Neural crest cell (in vitro differentiated cells): ENCODE measurements at places on chromosomes 4 and X.

DNA sequence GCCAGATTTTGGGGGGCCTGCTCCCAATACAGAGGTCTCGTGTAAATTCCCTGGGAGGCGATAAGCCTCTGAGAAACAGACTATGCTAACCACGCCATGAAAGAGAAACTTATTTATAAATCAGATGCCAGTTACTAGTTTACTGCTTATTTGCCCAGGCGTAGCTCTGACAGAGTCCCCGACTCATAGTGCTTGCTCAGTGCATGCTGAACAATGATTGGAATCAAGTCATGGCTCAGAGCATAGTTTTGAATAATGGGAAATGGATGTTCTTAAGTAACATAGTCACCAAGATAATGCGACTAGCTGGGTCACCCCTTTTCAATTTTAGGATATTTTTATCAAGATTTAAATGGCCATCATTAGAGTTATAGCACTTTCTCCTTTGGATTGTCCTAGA lies 39.9 kb downstream of the HTT start:
- no peak for DNase-seq

DNA sequence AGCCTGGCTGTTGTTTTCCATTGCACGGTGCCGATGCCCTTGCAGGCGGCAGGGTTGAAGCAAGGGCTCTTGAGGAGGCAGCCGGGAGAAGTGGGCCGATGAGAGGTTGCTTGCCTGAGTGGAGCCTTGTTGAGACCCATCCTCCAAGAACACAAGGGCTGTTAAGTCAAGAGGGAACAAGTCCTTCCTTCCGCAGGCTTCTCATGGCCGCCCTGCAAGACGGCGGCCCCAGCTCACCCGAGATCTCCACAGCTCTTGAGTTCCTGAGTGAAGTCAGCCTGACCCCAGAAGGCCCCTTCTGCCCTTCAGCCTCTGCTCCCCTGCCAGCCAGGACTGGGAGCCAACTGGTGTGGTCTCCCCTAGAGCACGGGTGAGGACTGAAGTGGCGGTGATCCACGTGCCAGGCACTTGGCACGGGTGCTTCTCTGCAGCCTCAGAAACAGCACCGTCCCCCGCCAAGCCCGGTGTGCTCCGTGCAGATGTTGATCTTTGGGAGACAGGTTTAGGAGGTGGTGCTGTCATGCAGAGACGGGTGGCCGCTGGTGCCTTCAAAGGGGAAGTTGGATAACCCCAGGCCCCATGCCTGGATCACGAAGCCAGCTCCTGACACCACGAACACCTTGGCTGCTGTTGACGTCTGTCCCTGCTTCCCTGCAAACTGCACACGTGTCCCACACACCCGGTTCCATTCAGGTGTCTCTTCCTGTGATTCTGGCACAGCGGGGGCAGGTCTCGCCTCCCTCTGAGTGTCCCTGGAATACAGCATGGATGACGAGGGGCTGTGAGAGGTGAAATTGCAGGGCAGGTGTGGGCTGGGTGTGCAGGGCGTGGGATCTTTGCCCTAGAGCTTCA lies 164.4 kb upstream of the PSAPL1 start:
- no peak for DNase-seq

DNA sequence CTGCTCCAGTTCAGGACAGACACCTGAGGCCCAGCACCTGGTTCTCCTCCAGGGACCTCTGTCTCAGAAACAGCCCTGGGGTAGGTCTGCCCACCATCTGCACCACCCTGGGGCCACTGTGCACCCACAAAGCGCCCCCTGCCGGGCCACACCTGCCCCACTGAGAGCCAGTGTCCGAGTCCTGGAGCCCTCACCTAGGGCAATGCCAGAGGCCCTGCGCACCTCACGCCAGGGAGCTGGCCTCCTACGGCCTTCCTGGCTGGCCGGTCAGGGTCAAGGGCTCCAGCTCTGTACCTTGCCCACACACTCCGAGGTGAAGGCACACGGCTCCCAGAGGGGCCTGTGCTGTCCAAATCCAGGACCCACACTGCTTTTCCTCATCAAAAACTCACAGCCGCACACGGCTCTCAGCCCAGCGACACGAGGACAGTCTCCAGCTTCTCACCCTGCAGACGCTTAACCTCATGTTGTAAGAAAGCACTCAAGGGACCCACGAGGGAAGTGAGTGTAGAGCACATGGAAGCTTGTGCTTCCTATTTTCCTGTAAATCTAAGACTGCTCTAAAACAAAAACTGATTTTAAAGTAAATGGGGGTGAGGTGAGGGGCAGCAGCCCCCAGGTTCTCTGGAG lies 5.4 kb downstream of the CTBP1 start:
- no peak for DNase-seq

- DNase-seq = no peak
Measured at GRCh38 chrX:44744799-44745198, 99.0 kb upstream of the DUSP21 start.

DNA sequence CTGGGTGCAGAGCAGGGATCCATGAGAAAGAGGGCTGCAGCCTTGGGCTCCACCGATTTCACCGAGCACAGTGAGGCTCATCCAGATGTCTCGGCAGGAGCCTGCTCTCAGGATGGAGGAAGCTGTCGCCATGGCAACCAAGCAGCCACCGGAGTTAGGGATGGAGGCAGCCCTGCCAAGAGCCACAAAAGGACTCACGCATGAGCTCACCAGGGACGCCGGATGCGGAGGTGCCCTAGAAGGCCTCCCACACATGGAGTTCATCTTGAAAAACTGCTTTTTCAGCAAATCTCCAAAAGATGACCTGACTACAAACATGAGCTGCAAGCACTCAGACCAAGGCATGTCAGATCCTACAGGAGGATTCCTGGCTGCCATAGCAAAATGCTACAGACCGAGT lies 90.7 kb downstream of the WFS1 start:
- DNase-seq = peak; percentile 39

DNA sequence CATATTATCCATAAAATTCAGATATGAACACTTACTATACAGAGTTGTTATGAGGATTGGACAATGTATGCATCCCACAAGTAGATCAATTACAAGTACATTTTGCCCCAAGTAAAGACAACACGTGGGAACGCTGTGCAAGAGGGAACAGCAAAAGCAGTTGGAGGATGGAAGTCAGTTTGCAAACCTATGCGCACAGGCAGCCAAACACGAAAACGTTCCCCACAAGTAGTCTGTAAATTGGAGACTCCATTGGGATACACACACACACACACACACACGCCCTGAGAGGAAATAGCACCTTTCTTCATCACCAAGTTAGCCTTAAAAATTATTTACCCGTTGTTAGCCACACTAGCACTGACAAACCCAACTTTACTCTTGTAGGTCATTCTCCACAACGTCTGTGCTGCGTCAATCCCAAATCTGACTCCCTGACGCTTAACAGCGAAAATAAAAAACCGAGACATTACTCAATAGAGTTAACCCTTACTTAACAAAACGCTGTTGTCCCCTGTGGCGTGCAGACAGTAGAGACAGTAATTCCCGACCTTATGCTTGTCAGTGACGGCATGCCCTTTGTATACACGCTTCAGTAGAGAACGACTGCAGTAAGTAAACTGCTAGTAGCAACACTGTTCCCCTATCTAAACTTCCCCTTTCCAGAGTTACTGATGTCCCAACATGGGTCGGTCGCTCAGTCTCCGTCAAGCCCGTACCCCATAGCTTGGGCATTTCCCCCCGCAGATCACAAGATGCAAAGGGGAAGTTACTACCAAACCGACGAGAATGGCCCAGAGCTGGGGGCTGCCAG lies 730 bp downstream of the MANBA start:
- no peak for DNase-seq

GRCh38 chr4:153344131-153345011 lies at the start of gene MND1:
MND1 (plus strand) TSS chr4:153344688; CDS start chr4:153344738, 50 bp downstream.
- peak; percentile 95 for DNase-seq

- no peak for DNase-seq
Measured at GRCh38 chr4:94933799-94934198, 176.0 kb downstream of the BMPR1B start.

DNA sequence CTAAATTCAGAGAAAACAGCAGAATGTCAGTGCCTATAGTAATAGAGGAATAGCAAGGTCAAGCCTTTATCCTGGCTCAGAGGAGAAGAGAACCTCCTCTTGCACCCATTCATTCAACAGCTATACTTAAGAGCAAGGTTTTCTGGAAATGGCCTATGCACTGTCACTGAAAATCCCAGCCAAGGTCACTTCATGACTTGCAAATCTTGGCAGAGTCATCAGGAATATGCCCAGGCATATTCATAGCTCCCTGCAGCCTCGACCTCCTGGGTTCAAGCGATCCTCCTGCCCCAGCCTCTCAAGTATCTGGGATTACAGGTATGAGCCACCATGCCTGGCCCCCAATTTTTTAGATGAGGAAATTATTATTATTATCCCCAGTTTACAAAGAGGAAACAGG lies 35.8 kb upstream of the NOCT start:
- no peak for DNase-seq

DNA sequence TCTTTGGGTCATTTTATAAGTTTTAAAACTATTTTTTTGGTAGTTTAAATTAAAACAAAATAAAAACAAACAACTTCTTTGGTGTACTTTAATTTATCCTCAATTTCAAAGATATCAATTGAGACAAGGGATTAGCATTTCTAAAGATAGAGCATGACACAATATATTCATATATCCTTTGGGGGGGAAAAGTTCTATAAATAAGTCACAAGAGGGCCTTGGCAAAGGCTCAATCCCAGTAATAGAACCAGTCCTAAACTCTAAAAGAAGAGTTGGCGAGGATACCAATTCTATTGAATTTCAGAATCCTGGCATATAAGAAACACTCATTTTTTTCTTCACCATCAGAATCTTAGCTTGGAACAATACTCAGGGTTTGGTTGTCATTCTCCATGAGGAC lies 89.7 kb downstream of the COL4A6 start:
- DNase-seq = no peak

- DNase-seq = no peak
Measured at GRCh38 chr4:10981576-10981975, 297.0 kb upstream of the CLNK start.

- DNase-seq = no peak
Measured at GRCh38 chr4:86497980-86498862, 95.9 kb upstream of the PTPN13 start.

DNA sequence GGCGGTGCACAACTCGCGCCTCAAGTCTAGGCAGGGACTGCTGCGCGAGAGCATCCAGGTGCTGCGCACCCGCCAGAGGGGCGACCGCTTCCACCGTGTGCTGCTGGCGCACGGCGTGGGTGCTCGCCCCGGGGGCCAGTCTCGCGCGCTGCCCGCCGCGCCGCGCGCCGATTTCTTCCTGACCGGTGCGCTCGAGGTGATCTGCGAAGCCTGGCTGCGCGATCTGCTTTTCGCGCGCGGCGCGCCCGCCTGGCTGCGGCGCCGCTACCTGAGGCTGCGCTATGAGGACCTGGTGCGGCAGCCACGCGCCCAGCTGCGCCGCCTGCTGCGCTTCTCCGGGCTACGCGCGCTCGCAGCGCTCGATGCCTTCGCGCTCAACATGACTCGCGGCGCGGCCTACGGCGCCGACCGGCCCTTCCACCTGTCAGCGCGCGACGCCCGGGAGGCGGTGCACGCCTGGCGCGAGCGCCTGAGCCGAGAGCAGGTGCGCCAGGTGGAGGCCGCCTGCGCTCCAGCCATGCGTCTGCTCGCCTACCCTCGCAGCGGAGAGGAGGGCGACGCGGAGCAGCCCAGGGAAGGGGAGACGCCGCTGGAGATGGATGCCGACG lies 1.3 kb downstream of the CHST7 start:
- DNase-seq = no peak

- DNase-seq = peak; percentile 18
Measured at GRCh38 chr4:185567381-185568376, 32.4 kb upstream of the PDLIM3 start.

DNA sequence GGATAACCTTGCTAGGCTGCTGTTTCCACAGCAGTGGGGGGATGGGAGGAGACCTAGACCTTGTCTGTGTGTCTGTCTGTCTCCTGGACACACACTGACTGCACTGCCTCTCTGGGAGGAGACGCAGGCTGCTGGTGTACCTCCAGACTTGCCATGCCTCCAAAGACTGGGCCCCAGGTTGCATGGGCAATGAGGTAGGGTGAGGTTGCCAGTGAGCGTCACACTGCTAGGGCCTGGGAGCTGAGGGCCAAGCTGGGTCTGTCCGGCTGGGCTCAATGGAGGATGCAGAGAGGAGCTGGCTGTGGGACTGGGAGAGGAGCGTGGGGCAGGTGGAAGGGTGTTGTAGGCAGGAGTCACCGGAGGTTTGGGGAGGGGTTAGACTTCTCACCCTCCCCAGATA lies 16.6 kb downstream of the MAGED2 start:
- DNase-seq = no peak

GRCh38 chr4:177401658-177402273 lies 40.5 kb downstream of the AGA start:
- no peak for DNase-seq

DNA sequence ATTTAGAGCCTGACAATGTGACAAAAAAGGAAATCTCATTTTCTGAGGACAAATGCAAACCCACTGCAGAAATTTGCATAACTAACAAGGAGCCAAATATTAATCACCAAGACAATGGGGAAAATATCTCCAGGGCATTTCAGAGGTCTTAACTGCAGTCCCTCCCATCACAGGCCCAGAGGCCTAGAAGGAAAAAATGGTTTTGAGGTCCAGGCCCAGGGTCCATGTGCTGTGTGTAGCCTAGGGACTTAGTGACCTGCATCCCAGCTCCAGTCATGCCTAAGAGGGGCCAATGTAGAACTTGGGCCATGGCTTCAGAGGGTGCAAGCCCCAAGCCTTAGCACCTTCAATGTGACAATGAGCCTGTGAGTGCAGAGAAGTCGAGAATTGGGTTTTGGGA lies 44.2 kb downstream of the P2RY10 start:
- no peak for DNase-seq

GRCh38 chr4:82500435-82501153 lies 61.2 kb downstream of the TMEM150C start:
- peak; percentile 25 for DNase-seq

DNA sequence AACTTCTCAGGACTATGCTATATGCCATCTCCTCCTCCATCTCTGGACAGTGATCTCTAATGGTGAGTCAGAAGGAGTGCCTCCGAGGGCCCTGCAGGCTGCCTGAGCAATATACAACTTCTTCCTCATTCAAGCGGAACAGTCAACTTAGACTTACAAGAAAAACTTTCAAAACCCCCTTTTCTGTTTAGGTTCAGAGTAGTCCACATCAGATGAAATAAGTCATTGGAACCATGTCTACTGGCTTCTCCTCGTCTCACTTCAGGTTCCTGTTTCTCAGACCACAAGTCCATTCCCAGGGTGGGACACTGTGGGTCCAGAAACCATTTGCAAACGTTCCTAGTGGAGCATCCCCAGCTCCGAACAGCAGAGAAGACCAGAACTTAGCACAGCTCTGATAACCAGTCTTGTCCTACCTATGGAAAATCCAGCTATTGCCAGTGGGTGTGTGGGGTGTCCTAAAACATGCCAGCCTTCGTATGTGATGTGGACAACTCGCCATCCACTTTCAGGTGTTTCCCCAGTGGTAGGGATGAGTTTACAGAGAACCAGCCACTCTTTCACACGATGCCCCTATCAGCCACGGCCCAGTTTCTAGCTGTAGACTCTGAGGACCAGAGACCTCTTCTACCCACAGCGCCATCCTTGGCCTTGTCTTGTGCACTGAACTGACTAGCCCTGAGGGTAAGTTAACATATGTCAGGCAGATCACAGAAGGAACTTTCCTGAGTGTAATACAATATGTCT lies 32.7 kb upstream of the NKRF start:
- DNase-seq = no peak

GRCh38 chr4:185036019-185036418 lies 17.7 kb downstream of the HELT start:
- no peak for DNase-seq

- DNase-seq = no peak
Measured at GRCh38 chr4:155617296-155617695, 49.4 kb upstream of the GUCY1A1 start.
